ENCODE measurements at places on chromosomes 16 and 17. TPM values are rescaled to one million over a fixed set of nuclear protein-coding genes. Genes with fewer than 3 reads are reported as not detected.

Gene TBC1D3K
- 1.4 TPM for polyA plus RNA-seq

Gene MAF
- polyA plus RNA-seq, result 22.0 TPM

Gene BEAN1
- 18.0 TPM for polyA plus RNA-seq

Gene TAC4
- not detected for polyA plus RNA-seq

All from testis (tissue), 5 donors.